ENCODE measurements at places on chromosomes 12 and 14.

- no peak for DNase-seq
Measured at GRCh38 chr12:58580095-58580494, 340.2 kb downstream of the LRIG3 start.

DNA sequence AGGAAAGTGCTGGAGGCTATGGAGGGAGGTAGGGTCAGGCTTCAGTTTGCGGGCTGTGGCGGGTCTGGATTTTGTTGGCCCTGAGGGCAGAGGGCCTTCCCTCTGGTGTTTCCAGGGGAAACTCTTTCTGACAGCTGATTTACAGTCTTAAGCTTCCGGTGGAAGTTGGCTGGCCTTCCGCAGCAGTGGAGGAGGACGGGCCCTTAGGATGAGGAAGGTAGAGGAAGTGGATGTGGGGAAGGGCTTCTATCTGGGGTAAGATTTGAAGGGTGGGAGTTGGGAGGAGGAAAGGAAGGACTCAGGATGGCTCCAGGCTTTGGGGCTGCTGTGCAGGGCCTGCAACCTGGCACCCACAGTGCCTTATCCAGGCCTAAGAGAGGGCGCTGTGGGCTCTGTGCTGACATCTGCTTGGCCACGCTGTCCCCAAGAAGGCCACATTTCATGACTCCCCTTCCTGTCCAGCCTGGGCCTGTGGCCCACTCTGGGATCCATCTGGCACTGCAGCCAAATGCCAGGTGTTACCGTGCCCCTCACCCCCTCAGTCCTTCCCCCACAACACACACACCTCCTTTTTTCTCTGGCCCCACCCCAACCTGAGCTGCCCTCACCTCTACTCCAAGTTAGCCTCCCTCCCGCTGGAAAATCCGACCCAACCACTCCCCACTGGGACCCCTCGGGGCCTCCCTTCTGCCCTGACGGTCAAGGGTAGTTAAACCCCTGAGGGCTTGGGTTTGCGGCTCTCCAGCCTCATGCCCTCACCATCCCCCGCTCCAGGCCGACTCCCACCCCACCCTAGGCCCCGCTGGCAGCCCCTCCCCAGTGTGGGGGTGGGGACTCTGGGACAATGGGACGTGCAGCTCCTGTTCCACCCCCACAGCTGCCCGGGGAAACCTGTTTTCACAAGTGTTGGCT is 7.7 kb upstream of the PPP1R13B start:
- no peak for DNase-seq

GRCh38 chr12:6373022-6373787 is 2.2 kb downstream of the SCNN1A start:
- DNase-seq: no peak

DNA sequence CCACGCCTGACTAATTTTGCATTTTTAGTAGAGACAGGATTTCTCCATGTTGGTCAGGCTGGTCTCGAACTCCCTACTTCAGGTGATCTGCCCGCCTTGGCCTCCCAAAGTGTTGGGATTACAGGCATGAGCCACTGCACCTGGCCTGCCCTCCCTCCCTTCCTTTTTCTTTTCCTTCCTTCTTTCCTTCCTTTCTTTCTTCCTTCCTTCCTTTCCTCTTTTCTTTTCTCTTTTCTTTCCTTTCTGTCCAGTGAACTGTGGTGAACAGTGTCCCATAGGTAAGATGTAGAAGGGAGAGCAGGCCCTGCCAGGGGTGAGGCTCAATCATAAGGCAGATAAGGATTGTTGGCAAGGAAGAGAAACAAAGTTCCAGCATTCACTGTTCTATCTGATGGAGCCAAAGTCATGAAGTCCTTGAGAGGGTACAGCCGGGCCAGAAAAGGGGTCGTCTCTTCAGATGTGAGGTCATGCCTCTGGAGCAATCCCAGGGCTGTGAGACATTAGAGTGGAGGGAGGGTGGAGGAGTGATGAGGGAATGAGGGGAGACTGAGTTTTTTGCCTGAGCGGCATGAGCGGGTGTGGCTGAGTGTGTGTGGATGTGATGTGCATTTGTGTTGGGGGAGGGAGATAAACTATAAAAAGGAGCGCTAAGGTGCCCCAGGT is 4.2 kb upstream of the MLF2 start:
- no peak for DNase-seq

- DNase-seq: no peak
Measured at GRCh38 chr12:6213969-6214368, 13.8 kb downstream of the CD9 start.

- DNase-seq: no peak
Measured at GRCh38 chr12:49292729-49293055, 2.3 kb upstream of the PRPH start.

- DNase-seq: no peak
Measured at GRCh38 chr12:106878804-106879203, 76.9 kb upstream of the TMEM263 start.

DNA sequence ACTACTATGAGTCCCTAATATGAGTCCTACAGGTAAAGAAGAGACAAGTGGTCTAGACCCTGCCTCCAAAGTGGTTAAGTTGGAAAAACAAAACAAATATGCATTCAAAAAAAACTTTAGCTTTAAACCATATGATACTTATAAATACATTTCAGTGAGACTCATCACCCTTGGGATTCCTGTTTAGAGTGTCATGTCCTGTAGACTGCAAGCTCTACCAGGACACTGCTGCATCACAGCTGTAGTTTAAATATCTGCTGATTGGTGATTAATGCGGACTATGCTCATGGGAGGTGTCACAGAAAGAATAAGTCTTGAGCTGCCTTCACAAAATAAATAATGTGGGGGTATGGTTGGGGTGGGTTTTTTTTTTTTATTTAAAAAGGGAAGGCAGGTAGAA is 8.8 kb upstream of the LGR5 start:
- no peak for DNase-seq

- no peak for DNase-seq
Measured at GRCh38 chr14:36066636-36067035, 109.9 kb downstream of the PTCSC3 start.

- DNase-seq: no peak
Measured at GRCh38 chr14:100473249-100473648, 114.0 kb downstream of the BEGAIN start.

DNA sequence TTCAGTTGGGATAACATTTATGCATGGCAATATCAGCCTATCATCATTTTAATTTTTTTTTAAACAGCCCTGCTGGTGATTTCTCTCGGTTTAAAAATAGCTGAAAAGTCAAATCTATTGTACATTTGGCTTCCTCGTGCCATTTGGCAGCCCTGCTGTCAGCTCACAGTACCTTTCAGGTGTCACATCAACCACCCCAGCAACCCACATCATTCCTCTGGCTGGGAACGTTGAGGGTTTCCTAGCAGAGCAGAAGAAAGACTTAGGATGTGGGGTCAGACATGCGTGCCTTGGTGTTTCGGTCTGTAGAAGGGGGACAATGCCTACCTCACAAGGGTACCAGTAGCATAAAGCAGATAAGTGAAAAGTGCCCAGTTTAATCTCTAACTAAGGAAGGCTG is 15.8 kb downstream of the PEBP1 start:
- no peak for DNase-seq

- no peak for DNase-seq
Measured at GRCh38 chr14:91570021-91570420, 59.9 kb upstream of the PPP4R3A start.

GRCh38 chr14:54194501-54194900 is 202.3 kb upstream of the CDKN3 start:
- DNase-seq: no peak

- DNase-seq: no peak
Measured at GRCh38 chr12:116547955-116548501, 11.2 kb upstream of the MAP1LC3B2 start.

- no peak for DNase-seq
Measured at GRCh38 chr14:102203382-102203781, 63.7 kb downstream of the WDR20 start.

DNA sequence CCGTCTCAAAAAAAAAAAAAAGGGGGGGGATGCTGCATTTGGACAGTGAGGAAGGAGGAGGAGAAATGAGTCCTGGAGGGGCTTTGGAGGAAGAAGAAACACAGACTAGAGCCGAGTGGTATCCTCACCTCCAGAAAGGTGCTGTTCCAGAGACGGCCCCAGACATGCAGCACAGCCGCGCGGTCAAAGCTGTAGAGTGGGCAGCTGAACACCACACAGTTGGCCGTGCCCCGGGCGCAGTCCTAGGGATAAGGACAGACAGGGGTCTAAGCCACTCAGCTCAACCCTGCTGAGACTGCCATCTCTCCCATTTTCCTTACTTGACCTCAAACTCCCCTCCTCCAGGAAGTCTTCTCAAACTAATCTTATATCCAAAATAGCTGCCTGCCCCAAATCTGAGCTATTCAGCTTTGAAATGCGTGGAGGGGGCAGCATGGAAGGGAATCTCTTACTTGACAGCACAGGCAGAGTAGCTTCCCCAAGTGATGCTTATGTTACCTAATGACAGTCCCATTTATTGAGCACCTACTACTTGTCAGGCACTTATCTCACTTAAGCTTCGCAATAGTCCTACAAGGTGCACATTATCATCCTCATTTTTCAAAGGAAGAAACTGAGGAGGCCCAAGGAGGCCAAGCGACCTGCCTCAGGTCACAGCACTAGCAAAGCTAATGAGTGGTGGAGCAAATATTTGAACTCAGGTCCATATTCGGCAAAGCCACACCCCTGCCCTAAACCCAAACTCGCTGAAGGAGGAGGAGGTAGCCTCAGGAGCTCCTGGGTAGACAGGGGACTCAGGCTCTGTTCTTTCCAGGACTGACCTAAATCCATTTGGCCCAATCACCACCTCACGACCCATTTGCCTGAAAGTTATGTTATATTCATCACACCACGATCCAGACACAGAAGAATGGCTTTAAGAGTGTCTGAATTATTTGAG is 18.7 kb downstream of the ITGA7 start:
- no peak for DNase-seq

DNA sequence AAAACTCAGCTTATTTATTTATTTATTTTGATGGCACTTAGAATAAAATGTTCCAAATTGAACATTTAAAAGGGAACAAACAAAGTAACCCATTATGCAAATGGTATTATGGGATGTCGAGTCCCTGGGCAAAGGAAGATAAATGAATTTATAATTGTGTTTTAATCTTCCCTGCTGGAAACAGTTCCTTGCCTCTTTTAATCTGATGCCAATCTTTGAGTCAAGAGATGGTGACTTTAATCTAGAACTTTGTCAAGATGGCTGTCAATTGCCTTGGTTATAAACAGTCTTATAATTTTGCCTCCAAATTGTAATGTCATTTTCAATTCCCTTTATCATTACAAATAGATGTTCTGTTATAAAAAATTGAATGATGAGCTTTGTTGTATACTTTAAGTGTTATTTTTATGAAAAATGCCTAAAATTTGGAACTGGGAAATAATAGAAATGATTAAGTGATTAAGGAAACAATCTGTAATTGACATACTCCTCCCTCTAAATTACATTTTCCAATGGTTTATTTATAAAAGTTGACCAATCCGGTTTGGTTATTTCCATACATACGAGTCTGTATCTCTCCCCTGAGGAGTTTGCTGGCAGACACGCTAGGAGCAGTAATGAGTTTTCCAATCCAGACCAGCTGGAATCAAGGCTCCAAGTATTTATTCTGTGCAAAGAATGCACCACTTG is 134.9 kb upstream of the FRMD6 start:
- DNase-seq: no peak

- DNase-seq: no peak
Measured at GRCh38 chr12:2739832-2740641, 54.7 kb upstream of the FKBP4 start.

DNA sequence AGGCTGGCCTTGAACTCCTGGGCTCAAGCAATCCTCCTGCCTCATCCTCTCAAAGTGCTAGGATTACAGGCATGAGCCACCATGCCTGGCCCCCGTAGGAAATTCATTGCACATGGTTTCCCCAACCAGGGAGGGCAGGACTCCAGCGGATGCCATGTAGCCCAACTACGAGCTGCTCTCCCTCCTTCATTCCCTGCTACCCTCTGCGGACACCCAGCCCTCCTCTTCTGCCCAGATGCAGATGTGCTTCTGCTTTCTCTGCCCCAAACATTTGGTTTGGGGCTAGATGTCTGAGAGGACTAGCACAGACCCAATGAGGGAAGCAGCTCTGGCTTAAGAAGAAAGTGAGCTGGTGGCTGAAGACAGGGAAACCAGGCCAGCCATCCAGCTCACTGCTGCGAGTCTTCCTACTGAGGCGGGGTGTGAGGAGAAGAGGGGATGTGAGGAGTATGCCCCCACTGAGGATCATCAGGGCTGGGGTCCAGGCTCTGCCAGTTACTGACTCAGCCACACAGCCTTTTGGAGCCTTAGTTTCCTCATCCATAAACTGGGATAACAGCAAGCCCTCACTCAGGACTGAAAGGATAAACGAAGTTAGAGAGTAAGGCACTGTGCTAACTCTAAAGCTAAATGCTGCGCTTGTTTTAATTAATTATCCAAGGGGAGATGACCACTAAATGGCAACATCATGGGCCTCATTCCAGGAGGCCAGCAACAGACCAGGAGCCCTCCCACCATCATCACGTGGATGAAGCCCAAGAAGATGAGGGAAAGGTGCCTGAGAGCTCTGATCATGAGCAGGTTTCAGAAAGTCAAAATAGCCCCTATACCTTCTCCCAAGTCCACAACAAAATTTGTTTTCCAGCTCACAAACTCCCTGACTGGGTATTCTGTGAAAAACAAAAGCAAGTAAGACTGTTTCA is 10.9 kb downstream of the CTDSP2 start:
- no peak for DNase-seq

DNA sequence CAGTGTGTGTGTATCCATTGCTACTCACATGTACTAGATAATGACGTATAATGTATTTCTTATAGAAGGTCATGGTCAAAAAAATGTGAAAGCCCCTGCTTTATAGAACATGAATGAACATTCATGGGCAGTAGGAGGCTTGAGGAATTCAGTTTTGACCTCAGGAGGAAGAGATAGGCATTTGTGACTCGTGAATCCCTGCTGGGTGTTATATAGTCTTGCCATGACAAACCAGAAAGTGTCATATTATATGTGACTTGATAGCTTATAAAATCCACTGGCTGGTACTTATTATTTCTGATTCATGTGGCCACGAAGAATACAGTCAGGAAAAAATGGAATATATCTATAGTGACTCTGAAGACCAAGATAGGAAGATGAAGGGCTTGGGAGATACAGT is 287.6 kb downstream of the CEP128 start:
- DNase-seq: no peak

GRCh38 chr14:71117839-71118743 is 210.8 kb downstream of the PCNX1 start:
- no peak for DNase-seq

- DNase-seq: no peak
Measured at GRCh38 chr14:68580096-68580645, 212.7 kb downstream of the ZFP36L1 start.

DNA sequence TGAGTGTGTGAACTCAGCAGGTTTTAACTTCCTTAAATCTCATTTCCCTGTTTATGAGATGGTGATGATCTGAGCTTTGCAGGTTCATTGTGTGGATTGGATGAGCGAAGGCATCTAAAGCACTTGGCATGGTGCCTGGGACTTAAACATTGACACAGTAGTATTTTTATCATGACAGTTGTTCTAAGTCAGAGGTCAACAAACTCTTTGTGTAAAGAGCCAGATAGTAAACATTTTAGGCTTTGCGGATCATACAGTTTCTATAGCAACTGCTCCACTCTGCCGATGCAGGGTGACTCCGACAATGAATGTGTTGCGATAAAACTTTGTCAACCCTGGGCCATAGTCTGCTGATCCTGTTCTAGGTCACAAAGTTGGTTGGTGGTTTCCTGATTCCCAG is 25.2 kb downstream of the SLC24A4 start:
- DNase-seq: no peak

- no peak for DNase-seq
Measured at GRCh38 chr14:100051543-100051942, 13.7 kb upstream of the EVL start.

GRCh38 chr12:116654226-116654743 is 83.6 kb downstream of the SPRING1 start:
- DNase-seq: no peak
